Stimulated activated CD4-positive, alpha-beta T cell treated with anti-CD3 and anti-CD28 coated beads, Interleukin-1b, Interleukin-23, amount 100 ng/mL, for 48 hours (primary cell): ENCODE measurements at places on chromosomes 2 and 18.

DNA sequence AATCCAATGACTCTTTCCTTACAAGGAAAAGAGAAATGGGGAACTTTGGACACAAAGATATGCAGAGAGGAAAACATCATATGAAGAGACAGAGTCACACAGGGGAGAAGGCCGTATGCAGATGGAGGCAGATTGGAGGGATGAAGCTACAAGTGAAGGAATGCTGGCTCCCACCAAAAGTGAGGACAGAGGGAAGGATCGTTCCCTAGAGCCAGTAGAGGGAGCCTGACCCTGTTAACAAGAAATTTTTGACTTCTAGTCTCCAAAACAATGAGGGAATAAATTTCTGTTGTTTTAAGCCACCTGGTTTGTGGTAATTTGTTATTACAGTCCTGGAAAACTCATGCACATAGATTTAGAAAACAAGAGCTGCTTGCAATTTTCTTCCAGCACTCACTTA lies 169.3 kb downstream of the PMAIP1 start:
- no peak for DNase-seq

- DNase-seq, result no peak
These were observed 66.5 kb downstream of the SMAD7 start for GRCh38 chr18:48884306-48884705.

DNA sequence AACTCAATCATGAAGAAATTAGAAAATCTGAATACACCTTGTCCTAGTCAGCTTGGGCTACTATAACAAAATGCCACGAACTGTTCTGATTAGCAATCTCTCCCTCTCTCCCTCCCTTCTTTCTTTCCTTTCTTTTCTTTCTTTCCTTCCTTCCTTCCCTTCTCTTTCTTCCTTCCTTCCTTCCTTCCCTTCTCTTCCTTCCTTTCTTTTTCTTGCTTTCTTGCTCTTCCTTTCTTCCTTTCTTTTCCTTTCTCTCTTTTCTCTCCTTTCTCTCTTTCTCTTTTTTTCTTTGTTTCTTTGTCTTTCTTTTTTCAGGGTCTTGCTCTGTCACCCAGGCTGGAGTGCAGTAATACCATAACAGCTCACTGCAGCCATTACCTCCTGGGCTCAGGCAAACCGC lies 23.6 kb upstream of the EMILIN2 start:
- no peak for DNase-seq

- DNase-seq, result no peak
These were observed 825 bp downstream of the GRB14 start for GRCh38 chr2:164620457-164620856.

DNA sequence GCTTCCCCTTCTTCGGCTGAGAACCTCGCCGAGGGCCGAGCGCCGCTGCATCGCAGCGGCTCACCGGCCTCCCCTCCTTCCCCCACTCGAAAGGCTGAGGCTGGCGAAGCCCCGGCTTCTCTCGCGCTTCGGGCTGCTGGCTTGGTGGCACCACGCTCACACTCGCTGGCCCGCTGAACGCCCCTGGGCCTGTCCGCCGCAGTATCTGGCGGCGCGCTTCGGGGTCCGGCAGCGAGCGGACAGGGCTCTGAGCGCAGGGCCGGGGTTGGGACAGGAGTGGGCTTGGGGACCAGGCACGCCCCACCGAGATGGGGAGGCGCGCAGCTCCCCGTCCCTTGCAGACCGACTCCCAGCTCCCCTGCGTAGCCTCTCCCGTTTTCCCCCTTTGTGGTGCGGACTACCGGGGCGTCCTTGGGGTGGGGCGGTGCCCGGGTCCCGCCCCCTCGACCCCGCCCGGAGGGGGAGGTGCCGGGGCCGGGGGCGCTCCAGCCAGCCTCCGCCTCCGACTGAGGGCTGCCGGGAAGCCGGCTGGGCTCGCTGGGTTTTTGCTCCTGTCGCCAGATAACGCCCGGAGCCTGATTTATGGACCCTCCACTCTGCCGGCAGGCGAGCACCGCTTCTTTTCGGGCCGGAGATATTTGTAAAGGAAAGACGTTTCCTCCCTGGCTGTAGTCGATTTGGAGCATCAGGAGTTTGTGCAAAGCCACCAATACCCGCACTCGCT lies 3.8 kb downstream of the GBX2 start:
- no peak for DNase-seq

- no peak for DNase-seq
These were observed 66.7 kb upstream of the HPCAL1 start for GRCh38 chr2:10235909-10236550.

- DNase-seq, result no peak
These were observed 21.1 kb upstream of the NFATC1 start for GRCh38 chr18:79374408-79375171.

DNA sequence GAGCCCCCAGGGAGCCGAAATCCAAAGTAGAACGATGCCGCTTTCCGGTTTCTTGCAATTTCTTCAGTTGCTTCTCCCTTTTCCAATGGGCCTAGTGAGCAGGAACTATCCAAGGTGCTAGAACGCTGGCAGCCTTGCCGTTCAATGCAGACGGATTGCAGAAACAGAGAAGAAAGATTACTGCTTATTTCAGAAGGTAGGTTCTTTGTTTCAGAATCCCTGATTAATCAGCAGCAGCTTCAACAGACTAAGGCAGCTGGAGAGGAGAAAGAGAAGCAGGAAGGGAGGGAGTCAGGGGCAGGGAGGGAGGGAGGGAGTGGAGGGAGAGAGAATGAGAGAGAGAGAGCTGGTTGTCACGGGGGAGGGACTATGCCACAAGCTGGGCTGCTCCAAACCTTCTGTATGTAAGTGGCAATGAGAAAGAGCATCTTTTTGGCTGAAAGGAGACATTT lies 576 bp downstream of the NYAP2 start:
- DNase-seq, result no peak

GRCh38 chr2:174247474-174248186 lies 702 bp downstream of the OLA1 start:
- no peak for DNase-seq

- DNase-seq, result no peak
These were observed 173.4 kb upstream of the FANCL start for GRCh38 chr2:58414506-58414905.

GRCh38 chr18:37537868-37538525 lies 27.6 kb downstream of the CELF4 start:
- DNase-seq, result peak; percentile 40

DNA sequence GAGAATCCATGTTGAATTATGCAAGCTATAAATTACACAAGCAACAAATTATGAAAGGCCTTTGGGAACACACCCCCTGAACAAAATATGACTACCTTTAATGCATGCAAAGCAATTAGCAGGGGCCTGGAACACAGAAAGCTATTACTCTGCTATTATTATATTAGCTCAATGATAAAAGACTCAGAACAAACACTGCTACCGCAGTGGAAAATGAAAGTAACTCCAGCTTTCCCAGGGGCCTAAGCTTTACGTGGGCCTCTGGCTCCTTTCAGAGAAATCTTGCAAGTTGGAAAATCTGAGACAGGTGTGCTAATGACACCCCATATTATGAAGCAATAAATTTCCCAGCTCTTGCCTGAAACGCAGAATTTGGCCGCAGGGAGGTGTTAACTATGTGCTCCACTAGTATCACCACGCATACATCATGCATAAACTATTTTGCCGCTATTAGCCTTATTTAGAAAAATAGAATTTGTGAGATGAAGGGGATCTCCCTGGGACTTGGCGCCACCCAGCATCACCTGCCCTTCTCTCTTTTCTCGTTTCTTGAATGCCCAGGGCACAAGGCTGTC lies 321.6 kb upstream of the LYPD1 start:
- no peak for DNase-seq
